ENCODE measurements at places on chromosomes 11 and 22. TPM values are rescaled to one million over a fixed set of nuclear protein-coding genes. Genes with fewer than 3 reads are reported as not detected.
A peak's percentile ranks its signal among the peaks of the same experiment; 100 is the strongest.

- peaks cover 12% of the 10 kb centered on the region for H3K4me1 ChIP-seq
- no peaks in the 10 kb centered on the region for H3K27me3 ChIP-seq
- peak overlapping the region; percentile 56 for H3K27ac ChIP-seq
- H3K4me3 ChIP-seq, result no peak overlapping the region
- H3K36me3 ChIP-seq, result no peaks in the 10 kb centered on the region
These were observed 186.6 kb downstream of the MAML2 start for GRCh38 chr11:96156379-96156722.

- H3K36me3 ChIP-seq, result no peaks in the 10 kb centered on the region
- no peak overlapping the region for H3K27ac ChIP-seq
- no peak overlapping the region for H3K4me3 ChIP-seq
- H3K4me1 ChIP-seq, result peaks cover 18% of the 10 kb centered on the region
- DNase-seq, result peak; percentile 73
- H3K27me3 ChIP-seq, result peaks cover 94% of the 10 kb centered on the region
These were observed 2.2 kb downstream of the PHLDB1 start for GRCh38 chr11:118609380-118610224.

GRCh38 chr11:65292890-65293289 lies 21.8 kb upstream of the CDC42EP2 start:
- no peaks in the 10 kb centered on the region for H3K4me1 ChIP-seq
- peaks cover 81% of the 10 kb centered on the region for H3K36me3 ChIP-seq
- no peaks in the 10 kb centered on the region for H3K27me3 ChIP-seq
- no peak for DNase-seq
- no peak overlapping the region for H3K27ac ChIP-seq

GRCh38 chr11:92225568-92226330 lies 1.1 kb downstream of the FAT3 start:
- DNase-seq, result peak; percentile 85
- H3K27me3 ChIP-seq, result peaks cover 23% of the 10 kb centered on the region
- no peaks in the 10 kb centered on the region for H3K36me3 ChIP-seq

DNA sequence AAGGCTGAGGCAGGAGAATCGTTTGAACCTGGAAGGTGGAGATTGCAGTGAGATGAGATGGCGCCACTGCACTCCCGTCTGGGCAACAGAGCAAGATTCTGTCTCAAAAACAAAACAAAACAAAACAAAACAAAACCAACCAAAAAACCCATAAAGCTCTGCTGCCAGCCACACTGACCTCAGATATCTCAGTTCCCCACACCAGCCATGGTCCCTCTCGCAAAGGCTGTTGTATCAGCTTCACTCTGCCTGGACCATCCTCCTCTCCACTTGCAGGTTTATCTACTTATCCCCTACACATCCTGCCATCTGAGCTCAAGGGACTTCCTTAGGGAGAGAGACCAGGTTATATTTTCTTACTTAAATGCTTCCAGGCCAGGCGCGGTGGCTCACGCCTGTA lies 11.1 kb downstream of the BACE1-AS start:
- no peak overlapping the region for H3K4me3 ChIP-seq
- no peak overlapping the region for H3K27ac ChIP-seq
- peaks cover 29% of the 10 kb centered on the region for H3K4me1 ChIP-seq
- no peaks in the 10 kb centered on the region for H3K27me3 ChIP-seq

GRCh38 chr11:8062781-8063257 lies 18.2 kb upstream of the TUB start:
- H3K4me3 ChIP-seq, result no peak overlapping the region
- no peaks in the 10 kb centered on the region for H3K36me3 ChIP-seq
- DNase-seq, result no peak

DNA sequence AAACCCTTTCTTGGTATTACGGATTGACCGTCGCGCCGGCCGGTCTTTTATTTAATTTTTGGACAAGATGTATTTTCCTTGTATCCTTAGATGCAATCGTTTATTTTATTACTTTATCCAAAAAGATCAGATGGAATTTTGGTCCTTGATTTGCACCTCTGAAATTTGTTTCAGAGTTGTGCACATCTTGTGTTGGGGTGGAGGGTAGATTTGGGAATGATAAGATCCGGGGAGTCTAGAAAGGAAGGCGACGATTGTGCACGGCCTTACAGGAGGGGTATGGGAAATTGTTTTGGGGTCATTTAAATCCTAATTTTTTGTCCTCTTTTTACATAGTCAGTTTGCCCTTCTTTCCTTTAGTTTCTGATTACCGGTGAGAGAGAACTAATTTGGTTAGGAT lies 1.4 kb downstream of the KDM2A start:
- H3K27me3 ChIP-seq, result no peaks in the 10 kb centered on the region
- H3K36me3 ChIP-seq, result peaks cover 19% of the 10 kb centered on the region
- H3K4me3 ChIP-seq, result peak overlapping the region; percentile 99
- DNase-seq, result no peak

- H3K4me3 ChIP-seq, result no peak overlapping the region
- H3K36me3 ChIP-seq, result peaks cover 46% of the 10 kb centered on the region
- H3K27ac ChIP-seq, result peak overlapping the region; percentile 30
- DNase-seq, result peak; percentile 98
- no peaks in the 10 kb centered on the region for H3K27me3 ChIP-seq
- H3K4me1 ChIP-seq, result peaks cover 13% of the 10 kb centered on the region
These were observed 3.7 kb downstream of the RPS19BP1 start for GRCh38 chr22:39528681-39529486.

DNA sequence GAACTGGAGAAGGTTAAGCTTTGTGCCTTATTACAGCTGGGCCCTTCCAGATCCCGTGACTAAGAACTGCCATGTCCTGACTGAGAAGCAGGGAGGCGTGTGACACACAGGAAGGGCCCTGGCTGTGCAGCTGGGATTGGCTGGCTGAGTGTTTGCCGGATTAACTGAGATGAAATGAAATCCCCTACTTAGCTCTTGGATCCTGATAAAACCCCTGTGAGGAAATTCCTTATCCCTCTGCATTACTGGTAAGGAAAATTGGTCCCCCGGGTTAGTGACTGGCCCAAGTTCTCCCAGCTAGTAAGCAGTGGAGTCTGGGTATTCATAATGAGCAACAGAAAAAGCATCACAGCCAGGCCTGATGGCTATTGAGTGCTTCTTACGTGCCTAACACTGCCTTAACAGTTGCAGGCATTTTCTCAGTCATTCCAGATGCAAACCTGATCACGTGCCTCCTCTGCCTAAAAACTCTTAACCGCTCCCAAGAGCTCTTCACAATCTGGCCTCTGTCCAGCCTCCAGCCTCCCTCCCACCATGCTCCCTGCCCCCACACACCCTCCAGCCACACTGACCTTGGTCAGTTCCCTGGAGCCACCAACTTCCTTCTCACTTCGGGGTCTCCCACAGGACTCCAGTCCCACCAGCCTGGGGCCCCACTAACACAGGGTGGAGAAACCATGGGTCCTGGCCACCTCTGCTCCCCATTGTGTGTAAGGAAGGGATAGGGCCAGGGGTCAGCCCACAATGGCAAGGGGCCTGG lies 37.8 kb downstream of the ARRB1 start:
- peaks cover 10% of the 10 kb centered on the region for H3K4me1 ChIP-seq
- H3K27ac ChIP-seq, result no peak overlapping the region
- peaks cover 35% of the 10 kb centered on the region for H3K36me3 ChIP-seq
- DNase-seq, result peak; percentile 74
- no peak overlapping the region for H3K4me3 ChIP-seq

GRCh38 chr11:121497176-121497998 lies 44.6 kb upstream of the SORL1-AS1 start:
- no peak overlapping the region for H3K4me3 ChIP-seq
- no peaks in the 10 kb centered on the region for H3K27me3 ChIP-seq
- no peak overlapping the region for H3K27ac ChIP-seq
- no peaks in the 10 kb centered on the region for H3K4me1 ChIP-seq

- no peaks in the 10 kb centered on the region for H3K27me3 ChIP-seq
- no peak for DNase-seq
- H3K4me1 ChIP-seq, result no peaks in the 10 kb centered on the region
These were observed 314.1 kb downstream of the CTTN start for GRCh38 chr11:70712471-70712870.

- no peaks in the 10 kb centered on the region for H3K4me1 ChIP-seq
- H3K36me3 ChIP-seq, result no peaks in the 10 kb centered on the region
- no peak for DNase-seq
- no peak overlapping the region for H3K27ac ChIP-seq
- H3K27me3 ChIP-seq, result no peaks in the 10 kb centered on the region
These were observed 243.4 kb upstream of the DDI1 start for GRCh38 chr11:103792981-103793468.

- no peaks in the 10 kb centered on the region for H3K36me3 ChIP-seq
- no peak for DNase-seq
- no peaks in the 10 kb centered on the region for H3K27me3 ChIP-seq
- H3K27ac ChIP-seq, result no peak overlapping the region
These were observed 15.2 kb downstream of the TSSC4 start for GRCh38 chr11:2415601-2416380.

- peaks cover 5% of the 10 kb centered on the region for H3K4me1 ChIP-seq
- H3K27me3 ChIP-seq, result no peaks in the 10 kb centered on the region
- H3K4me3 ChIP-seq, result no peak overlapping the region
- H3K36me3 ChIP-seq, result no peaks in the 10 kb centered on the region
- DNase-seq, result no peak
These were observed 644.1 kb downstream of the OPCML start for GRCh38 chr11:132888226-132888625.

GRCh38 chr11:122406466-122406865 lies 249.1 kb upstream of the UBASH3B start:
- no peak for DNase-seq
- no peak overlapping the region for H3K4me3 ChIP-seq
- H3K27me3 ChIP-seq, result no peaks in the 10 kb centered on the region
- no peaks in the 10 kb centered on the region for H3K4me1 ChIP-seq
- no peak overlapping the region for H3K27ac ChIP-seq

DNA sequence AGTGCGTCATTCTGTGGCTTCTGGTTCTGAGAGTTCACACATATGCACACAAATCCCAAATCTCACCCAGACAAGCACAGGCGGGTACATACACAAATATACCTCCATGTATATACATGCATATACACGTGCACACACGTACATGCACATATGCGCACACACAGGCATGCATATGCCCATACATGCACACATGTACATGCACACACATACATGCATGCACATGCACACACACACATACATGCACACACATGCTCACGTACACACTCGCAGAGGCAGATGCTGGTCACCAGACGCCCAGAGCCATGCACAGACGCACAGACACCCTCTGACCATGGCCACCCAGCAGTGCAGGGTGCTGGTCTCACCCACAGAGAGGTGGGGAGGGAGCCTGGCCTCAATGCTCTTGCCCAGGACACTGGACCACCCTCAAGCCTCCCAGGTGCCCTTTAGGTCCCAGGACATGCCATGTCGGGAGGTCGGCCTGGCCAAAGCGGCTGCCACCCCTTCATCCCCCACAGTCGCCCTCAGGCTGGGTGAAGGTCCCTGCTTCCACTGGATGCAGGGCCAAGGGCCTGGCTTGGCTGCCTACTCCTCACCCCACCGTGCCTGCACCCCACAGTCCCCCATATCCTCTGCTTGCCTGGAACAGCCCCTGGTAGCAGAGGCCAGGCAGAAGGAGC lies 9.5 kb downstream of the DUSP8 start:
- no peak overlapping the region for H3K4me3 ChIP-seq
- no peak overlapping the region for H3K27ac ChIP-seq
- no peak for DNase-seq
- no peaks in the 10 kb centered on the region for H3K27me3 ChIP-seq
- H3K36me3 ChIP-seq, result no peaks in the 10 kb centered on the region

GRCh38 chr11:9184516-9184915 lies 80.6 kb downstream of the DENND5A start:
- no peak for DNase-seq
- peaks cover 83% of the 10 kb centered on the region for H3K36me3 ChIP-seq
- no peak overlapping the region for H3K4me3 ChIP-seq
- H3K4me1 ChIP-seq, result no peaks in the 10 kb centered on the region
- H3K27ac ChIP-seq, result no peak overlapping the region

- peaks cover 8% of the 10 kb centered on the region for H3K4me1 ChIP-seq
- no peak overlapping the region for H3K27ac ChIP-seq
- DNase-seq, result no peak
- H3K4me3 ChIP-seq, result peak overlapping the region; percentile 47
- no peaks in the 10 kb centered on the region for H3K27me3 ChIP-seq
- H3K36me3 ChIP-seq, result no peaks in the 10 kb centered on the region
These were observed 651.1 kb downstream of the METTL15 start for GRCh38 chr11:28759311-28759710.

- H3K36me3 ChIP-seq, result no peaks in the 10 kb centered on the region
- no peaks in the 10 kb centered on the region for H3K4me1 ChIP-seq
- H3K27ac ChIP-seq, result no peak overlapping the region
- H3K4me3 ChIP-seq, result no peak overlapping the region
These were observed 12.3 kb downstream of the POU2AF1 start for GRCh38 chr11:111366560-111367410.

GRCh38 chr11:36383195-36383594 lies 87.1 kb downstream of the PRR5L start:
- no peak overlapping the region for H3K4me3 ChIP-seq
- DNase-seq, result no peak
- H3K4me1 ChIP-seq, result peaks cover 12% of the 10 kb centered on the region
- no peak overlapping the region for H3K27ac ChIP-seq

DNA sequence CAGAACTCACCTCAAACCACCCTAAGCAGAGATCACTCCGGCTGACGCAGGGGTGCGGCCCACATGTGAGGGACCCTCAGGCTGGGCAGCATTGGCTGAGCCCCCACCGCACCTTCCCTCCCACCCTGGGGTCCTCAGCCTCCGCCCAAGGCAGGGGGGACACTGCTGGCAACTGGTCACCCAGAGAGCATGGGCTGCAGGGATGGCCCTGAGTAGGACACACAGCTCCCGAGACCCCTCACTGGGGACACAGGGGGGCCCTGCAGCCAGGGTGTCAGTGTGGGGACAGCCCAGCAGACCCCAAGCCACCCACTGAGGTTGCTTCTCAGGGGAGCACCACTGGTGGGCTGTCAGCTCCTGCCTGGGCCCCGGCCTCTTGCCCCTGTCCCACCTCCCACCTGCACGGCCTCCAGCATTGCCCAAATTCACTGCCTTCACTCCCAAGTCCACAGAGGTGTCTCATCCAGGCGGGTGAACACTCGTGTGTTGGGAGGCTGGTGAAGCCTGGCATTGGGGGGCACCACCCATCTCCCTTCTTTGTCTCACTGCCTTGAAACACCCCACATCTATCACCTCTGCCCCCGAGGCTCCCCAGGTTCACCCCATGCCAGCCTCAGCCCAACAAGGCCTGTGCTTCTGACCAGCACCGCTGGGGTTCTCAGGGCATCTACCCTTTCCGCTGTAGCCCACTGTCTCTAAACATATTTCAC lies 4.7 kb downstream of the C11orf21 start:
- H3K4me3 ChIP-seq, result no peak overlapping the region
- no peaks in the 10 kb centered on the region for H3K4me1 ChIP-seq
- peak; percentile 34 for DNase-seq
- H3K27ac ChIP-seq, result no peak overlapping the region
- H3K36me3 ChIP-seq, result no peaks in the 10 kb centered on the region

Gene AMPD3
- 21.2 TPM for total RNA-seq

Gene FBLN1
- 197 TPM for total RNA-seq

Gene BBOX1
- total RNA-seq, result not detected

Gene TRPM5
- 0.09 TPM for total RNA-seq

Gene CYTH4
- not detected for total RNA-seq

Gene CNGA4
- 1.7 TPM for total RNA-seq

Gene OVCH2
- total RNA-seq, result 30.1 TPM

Gene HBD
- not detected for total RNA-seq
